ENCODE measurements at places on chromosomes 6 and 20.

DNA sequence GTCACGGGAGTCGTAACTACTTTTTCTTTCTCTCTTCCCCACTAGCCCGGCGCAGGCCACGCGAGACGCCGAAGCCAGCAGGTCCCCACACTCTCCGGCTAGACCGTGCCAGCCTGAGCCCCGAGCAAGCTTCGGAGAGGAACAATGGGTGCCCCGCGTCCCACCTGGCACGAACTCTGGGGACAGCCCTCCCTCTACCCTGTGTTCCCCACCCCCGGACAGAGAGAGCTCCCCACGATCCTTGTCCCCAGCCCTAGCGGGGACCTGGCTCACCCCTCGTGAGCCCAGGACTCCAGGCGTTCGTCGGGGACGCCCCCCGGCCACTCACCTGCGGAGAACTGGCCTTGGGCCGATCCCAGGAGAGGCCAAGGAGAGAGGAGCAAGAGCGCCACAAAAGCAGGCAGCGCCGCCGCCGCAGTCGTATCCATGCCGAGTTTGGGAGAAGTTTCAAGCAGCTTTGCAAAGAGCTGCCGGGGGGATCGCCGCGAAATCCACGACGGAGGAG is 416 bp downstream of the PTPRK start:
- peak; percentile 0 for DNase-seq

DNA sequence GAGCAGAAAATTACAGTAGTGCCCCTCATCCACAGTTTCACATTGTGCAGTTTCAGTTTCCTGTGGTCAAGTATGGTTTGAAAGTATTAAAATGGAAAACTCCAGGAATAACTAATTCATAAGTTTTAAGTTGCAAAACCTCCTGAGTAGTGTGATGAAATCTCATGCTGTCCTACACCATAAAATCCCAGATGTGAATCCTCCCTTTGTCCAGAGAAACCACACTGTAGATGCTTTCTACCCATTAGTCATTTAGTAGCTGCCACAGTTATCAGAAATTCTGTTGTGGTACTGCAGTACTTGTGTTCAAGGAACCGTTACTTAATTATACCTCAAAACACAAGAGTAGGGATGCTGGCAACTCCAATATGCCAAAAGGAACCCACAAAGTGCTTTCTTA is 74.7 kb downstream of the PTCHD4 start:
- DNase-seq: no peak

DNA sequence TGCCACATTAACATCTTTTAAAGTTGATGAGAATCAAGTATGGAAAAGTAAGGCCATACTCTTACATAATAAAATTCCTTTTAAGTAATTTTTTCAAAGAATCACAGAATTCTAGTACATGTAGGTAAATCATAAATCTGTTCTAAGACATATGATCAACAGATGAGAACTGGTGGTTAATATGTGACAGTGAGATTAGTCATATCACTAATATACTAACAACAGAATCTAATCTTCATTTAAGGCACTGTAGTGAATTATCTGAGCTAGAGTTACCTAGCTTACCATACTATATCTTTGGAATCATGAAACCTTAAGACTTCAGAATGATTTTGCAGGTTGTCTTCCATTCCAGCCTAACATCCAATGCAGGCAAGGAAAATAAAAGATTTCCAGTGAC is 11.6 kb downstream of the PLN start:
- no peak for DNase-seq

GRCh38 chr6:1229301-1229700 is 82.6 kb upstream of the FOXQ1 start:
- DNase-seq: no peak

GRCh38 chr20:5001174-5002076 is at the start of gene SLC23A2:
Gene SLC23A2, minus strand, starts transcription at chr20:5001510. Its CDS starts 68,948 bp downstream, at chr20:4932562.
- DNase-seq: peak; percentile 46

- no peak for DNase-seq
Observed at GRCh38 chr6:50128420-50129005, 78.8 kb upstream of the DEFB112 start.

DNA sequence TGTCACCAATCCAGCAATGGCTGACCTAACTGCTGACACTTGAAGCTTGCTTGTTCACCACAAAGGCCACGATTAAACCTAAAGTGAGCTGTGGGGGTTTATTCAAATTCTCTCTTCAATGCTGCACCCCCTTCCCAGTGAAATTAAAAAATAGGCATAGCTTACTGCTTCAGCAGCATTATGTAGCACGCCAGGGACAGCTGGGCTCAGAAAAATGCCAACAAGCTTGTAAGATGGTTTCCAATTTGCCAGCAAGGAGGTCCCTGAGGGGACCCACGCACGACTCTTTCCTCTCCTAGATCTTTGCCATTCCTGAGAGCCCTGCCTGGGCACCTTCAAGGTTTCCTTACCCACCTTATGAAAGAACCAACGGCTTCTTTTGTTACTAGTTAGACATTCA is 113.5 kb upstream of the CDH4 start:
- DNase-seq: no peak

DNA sequence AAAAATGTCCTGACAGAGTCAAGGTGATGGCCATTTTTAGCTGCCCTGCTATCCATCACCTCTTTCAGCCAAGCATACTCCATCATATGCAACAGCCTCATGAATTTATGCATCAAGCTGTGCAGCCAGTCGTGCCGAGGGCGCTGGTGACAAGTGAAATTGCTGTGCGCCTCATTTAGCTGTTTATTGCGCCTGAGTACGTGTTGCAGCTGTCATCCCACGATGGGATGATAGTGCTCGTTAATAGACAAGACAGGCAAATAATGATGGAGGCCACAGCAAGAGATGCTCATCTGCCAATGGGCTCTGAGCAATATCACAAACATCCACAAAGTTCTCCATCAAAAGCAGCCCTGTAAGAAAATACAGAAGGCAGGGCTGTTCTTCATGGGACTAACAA is 562.3 kb upstream of the POU3F2 start:
- no peak for DNase-seq

DNA sequence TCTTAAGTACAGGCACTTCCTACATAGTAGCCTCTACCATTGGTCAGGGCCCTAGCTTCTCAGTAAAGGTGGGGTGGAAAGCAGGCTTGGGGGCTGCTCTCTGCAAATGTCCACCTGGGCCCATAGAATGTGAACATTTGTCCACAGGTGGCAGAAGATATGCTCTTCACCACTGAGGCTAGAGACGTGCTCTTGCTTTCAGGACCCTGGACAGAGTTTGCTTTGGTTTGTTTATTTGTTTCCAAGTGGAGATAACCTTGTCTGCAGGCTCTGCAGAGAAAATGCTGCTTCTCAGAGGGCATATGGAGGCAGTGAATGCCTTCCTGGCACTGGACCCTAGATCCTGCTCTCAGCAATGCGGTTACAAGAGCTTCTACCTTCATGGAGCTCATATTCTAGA is 129.0 kb downstream of the F13A1 start:
- DNase-seq: no peak

GRCh38 chr6:15363523-15364400 is 117.9 kb downstream of the JARID2 start:
- DNase-seq: no peak

- DNase-seq: no peak
Observed at GRCh38 chr20:39885975-39886649, 802.9 kb downstream of the MAFB start.

DNA sequence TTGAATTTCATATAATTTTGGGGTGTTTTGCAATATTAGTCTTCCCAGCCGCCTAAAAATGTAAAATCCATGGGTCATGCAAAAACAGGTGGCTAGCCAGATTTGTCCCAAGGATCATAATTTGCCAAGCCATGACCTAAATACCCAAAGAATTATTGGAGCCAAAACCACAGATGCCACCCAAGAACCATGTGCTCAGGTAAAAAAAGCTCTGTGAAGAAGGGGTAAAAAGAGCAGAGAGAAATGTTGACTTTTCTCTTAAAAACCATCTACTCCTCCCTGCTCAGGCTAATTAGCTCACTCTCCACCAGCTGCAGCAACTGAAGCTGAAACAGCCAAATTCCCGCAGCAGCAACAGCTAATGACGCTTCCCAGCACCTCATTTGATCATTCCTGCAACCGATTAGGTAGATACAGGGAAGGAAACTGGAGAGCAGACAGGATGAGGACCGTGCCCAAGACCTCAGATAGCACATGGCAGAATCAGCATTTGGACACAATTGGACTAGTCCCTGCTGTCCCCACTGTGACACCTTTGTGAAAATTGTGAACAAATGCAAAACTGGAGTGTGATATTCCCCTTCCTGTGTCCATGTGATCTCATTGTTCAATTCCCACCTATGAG is 107.9 kb upstream of the NXT1 start:
- DNase-seq: no peak

- no peak for DNase-seq
Observed at GRCh38 chr6:146891615-146892265, 293.0 kb downstream of the ADGB start.

DNA sequence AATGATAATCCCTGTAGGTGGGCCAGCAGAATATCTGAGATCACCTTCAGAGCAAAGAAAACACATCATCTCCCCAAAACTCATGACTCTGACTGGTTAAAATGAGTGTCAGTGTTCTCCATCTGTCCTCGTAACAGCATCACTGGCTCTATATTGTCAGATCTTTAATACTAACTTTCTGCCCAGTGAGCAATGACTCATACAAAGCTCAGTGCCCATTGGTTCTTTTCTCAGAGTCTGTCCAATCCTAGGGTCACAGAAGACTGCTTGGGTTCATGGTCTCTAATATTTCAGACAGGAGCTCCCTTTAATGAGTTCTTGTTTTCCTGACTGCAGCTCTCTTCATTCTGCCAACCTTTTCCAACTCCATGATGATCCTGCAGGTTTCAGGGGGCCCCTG is 36.4 kb downstream of the HLA-DPB1 start:
- DNase-seq: no peak

- no peak for DNase-seq
Observed at GRCh38 chr20:10115021-10115420, 80.2 kb downstream of the ANKEF1 start.

DNA sequence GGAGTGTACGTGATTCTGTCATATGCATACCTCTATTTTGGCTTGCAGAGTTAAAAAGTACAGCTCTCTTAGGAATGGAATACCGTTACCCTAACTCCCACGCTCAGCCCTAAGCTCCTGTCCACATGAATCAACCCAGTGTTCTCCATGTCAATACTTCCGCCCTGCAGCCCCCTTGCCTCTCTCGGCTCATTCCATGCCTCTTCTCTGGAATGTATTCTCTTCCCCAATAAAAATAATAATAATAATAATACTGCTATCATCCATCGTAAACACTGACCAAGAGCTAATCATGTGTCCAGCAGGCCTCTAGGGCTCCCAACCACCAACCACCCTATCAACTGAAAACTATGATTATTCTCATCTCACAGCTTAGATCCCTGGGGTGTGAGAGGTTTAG is 100.6 kb downstream of the PREX1 start:
- DNase-seq: no peak

GRCh38 chr6:43915208-43915869 is 145.3 kb downstream of the VEGFA start:
- DNase-seq: no peak

DNA sequence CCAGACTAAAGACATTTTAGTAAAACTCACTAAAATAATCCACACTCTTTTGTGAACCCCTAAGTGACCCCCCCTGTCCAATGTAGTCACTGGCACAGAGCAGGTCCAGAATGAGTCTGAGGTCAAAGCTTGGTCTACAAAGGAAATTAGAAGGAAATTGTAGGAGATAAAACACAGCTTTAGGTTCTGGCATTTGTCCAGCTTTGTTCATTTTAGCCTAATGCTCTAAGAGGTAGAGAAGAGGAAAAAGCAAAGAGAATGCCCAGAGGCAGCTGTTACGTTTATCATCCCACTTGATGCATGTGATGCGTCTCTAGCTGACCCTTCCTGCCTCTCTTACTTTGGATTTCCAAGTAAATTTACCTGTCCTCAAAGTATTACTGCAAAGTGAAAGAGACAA is 62.5 kb downstream of the CNKSR3 start:
- no peak for DNase-seq

- DNase-seq: no peak
Observed at GRCh38 chr6:113457751-113458150, 399.4 kb upstream of the MARCKS start.

GRCh38 chr20:37797669-37798175 is 103.9 kb downstream of the CTNNBL1 start:
- DNase-seq: no peak

DNA sequence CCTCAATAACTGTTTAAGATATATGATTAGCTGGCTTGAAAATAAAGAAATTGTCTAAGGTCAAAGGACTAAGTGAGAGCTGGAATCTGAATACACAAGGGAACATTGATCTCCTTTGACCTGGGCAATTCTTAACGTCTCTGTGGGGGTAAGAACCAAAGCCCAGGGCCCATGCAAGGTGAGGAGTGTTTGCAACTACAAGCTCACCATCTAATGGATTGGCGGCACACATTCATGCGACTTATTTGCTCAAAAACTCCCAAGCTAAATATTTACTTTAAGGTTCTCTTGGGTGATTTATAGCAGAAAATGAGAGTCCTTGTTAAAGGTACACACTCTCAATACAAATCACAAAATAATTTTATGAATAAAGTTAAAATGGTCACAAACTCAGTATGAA is 392.0 kb upstream of the FLRT3 start:
- DNase-seq: no peak

DNA sequence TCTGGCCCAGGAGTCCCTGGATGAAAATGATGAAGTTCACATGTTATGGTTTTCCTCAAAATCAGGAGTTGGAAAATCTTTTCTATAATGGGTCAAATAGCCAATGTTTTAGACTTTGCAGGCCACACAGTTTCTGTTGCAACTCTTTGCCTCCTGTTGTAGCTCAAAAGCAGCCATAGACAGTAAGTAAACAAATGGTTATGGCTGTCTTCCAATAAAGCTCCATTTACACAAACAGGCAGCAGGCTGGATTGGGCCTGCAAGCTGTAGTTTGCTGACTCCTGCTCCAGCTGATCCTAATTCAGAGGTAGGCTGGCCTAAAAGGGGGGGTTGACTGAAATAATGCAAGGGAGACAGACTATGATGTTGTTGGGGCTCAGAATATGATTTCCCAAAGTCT is 33.0 kb downstream of the METTL24 start:
- no peak for DNase-seq

DNA sequence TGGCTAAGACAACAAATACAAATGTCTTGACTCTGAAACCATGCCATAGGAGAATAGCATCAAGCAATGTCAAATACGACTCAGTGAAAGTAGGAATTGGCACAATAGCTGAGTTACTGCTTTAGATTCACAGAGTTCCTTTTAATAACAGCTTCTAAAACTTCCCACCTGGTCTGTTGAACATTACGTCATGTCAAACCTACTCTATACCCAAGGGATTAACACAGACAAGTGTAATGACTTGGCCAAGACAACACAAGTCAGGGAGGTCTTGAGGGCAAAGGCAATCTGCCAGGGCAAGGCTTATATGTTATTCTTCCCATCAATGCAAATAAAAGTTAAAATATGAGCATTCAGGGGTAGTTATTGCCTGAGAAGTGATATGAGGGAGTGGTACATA is 265.1 kb upstream of the PRDM1 start:
- no peak for DNase-seq

Measured in stimulated activated CD4-positive, alpha-beta T cell treated with anti-CD3 and anti-CD28 coated beads, Interleukin-12 subunit alpha, Interleukin-12 subunit beta, amount 100 ng/mL, for 48 hours (primary cell).